HS-27A (cell line): ENCODE measurements at places on chromosomes 5 and 9.
A peak's percentile ranks its signal among the peaks of the same experiment; 100 is the strongest.

DNA sequence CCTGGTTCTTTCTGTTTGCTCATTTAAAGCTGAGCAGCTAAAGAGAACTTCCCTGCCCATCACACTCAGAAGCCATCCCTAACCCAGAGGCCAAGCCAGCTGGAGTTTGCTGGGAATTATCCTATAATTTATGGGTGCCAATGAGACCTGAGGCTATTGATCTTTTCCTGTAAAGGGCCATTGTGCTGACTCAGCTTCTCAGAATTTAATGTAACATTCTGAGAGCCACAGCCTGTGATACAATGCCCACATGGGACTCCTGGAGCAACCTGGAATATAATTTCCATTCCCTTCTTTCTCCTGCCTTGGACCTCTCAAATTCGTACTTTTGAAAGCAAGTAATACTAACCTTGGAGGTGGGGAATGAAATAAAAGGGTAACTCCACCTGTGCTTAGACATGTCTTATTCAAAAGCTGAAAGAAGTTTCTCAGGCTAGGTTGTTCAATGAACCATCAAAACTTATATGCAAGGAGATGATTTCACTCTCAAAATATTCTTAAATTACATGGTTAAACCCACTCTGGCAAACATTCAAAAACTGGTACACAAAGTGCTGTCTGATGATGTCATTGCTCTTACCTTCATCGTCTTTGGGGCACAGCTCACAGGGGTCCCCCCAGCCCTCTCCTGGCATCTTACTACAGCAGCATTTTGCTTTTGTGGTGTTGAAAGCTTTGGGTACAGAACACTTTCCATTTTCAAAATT, 206.7 kb downstream of the SLC12A2 start:
- DNase-seq: no peak

GRCh38 chr5:172293054-172293744, 9.6 kb upstream of the UBTD2 start:
- DNase-seq: peak; percentile 11

DNA sequence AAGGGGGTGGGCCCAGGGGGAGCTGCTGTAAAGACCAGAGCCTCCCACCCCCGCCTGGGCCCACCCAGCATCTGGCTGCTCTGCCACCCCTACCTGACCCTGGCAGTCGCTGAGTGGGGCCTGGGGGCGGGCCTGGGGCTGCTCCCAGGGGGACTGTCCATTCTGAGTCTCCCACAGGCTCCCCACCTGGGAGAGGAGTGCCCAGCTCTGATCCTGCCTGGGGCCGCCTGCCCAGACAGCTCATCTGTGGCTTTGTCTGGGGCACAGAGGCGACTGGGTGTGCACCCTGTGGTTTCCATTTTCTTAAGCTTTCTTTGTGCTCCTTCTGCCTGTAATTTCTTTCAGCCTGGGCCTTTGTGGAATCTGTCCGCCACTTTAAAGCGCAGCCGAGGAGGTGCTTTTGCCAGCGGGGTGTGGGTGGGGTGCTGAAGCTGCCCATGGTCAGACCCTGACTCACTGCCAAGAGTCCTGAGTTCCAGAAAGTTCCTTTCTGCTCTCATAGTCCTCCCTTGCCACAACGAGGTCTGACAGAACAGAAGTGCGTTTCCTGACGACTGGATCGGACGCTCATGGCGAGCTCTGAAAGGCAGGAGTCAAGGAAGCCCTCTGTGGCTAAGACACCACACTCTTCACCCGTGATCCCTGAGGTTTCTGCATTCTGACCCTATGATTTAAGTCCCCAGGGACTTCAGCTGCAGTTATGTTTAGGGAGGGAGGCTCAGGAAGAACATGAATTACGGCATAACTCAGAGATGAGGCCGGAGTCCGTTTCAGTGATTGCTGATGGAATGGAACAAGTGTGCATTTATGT, 225.0 kb downstream of the FANCC start:
- peak; percentile 75 for DNase-seq

DNA sequence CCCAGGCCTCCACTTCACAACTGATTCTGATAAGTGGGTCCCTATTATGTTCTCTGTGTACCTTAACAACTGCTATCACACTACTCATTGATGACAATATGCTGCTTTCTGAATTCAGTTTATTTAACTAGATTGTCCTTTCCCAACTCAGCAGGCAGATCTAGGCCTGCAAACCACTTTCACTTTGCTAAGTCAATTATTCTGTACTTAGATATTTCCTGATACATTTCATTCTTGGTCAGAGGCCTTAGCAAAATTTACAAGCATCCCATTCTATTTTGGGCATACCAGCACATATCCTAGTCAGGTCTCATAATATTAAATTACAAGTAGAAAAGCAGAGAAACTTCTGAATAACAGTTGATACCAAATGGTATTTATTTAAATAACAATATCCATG, 235.7 kb upstream of the HAPLN1 start:
- no peak for DNase-seq

DNA sequence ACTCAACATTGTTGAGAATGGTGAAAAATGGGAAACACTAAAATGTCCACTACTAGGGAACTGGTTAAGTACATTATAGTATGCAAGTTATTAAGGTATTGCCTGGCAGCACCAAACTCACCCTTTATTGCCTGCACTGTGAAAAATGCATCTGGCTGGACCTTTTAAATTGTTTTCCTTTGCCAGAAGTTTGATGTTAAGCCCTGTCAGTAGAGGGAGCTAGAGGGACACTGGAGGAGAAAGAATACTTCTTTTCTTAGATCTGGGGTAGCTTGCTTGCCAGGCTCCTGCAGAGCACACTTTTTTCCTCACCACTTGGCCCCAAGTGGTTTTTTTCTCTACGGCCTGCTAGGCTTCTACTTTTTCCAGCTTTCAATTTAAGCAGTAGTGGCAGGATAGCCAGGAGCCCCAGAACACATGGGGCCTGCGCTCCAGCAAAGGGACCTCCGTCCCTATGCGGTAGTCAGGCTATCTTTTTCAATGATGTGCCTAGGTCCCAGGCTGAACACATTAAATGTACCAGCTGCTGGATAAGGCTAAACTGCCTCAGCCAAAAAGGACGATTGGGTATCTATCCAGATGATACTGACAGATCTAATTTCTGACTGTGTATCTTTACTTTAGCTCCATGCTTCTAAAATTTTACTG, 8.0 kb upstream of the HABP4 start:
- DNase-seq: no peak

GRCh38 chr5:157509093-157509492, 49.1 kb downstream of the NIPAL4 start:
- DNase-seq: no peak
